Mammary epithelial cell (primary cell): ENCODE measurements at places on chromosomes 3 and 15. TPM values are rescaled to one million over a fixed set of nuclear protein-coding genes. Genes with fewer than 3 reads are reported as not detected.
A peak's percentile ranks its signal among the peaks of the same experiment; 100 is the strongest.

DNA sequence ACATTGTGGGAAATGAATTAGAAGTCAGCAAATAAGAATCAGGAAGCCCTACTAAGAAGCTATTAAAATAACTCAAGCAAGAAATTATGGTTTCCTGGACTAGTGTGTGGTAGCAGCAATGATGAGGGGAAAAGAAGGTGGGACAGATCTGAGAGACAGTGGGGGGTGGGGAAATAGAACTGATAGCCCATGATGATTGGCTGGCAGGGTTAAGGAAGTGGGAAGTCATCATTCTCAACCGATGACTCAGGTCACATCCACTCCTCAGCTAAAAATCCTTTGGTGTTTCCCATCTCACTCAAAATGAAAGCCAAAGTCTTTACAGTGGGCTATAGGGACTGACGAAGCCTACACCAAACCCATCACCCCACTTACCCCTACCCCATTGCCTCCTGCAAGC is 153.9 kb upstream of the ARHGEF26 start:
- DNase-seq, result no peak

- DNase-seq, result peak; percentile 17
These were observed 221.1 kb upstream of the TLE3 start for GRCh38 chr15:70318594-70319465.

DNA sequence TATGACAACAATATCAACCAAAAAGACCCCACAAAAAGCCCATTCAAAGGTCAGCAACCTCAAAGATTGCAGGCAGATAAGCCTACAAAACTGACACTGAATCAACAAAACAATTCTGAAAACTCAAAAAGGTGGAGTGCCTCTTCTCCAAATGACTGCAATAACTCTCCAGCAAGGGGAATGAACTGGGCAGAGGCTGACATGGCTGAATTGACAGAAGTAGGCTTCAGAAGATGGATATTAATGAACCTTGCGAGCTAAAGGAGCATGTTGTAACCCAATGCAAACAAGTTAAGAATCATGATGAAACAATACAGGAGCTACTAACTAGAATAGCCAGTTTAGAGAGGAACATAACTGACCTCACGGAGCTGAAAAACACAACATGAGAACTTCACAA is 20.4 kb upstream of the SLC25A38 start:
- DNase-seq, result no peak

DNA sequence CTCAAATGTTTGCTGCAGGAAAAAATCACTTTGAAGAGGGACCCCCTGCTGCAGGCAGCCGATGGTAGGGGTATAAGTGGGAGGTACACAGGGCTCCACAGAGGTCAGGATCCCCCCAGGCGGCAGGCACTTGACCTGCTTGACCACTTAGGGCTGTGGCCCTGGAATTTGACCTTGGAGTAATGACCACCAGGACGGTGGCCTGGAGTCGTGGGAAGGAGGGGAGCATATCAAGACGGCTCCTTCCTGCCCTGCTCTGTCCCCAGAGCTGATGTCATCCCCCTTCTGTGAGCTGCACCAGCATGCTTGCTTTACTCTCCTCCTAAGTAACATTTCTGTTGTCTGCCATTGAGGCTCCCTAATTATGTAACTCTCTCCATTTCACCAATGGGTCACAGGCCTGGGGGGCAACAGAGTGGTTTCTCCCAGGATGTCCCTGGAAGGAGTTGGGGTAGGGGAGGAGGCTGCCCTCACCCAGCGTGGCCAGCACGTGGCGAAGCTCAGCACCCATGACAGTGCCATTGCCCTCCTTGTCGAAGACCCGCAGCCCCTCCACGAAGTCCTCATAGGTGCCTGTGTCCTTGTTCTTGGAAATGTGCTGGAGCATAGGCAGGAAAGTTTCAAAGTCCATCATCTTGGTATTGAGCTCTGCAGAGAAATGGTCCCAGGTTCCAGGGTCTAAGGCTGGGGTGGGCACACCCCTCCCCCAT is 4.1 kb downstream of the MYL3 start:
- DNase-seq, result no peak

DNA sequence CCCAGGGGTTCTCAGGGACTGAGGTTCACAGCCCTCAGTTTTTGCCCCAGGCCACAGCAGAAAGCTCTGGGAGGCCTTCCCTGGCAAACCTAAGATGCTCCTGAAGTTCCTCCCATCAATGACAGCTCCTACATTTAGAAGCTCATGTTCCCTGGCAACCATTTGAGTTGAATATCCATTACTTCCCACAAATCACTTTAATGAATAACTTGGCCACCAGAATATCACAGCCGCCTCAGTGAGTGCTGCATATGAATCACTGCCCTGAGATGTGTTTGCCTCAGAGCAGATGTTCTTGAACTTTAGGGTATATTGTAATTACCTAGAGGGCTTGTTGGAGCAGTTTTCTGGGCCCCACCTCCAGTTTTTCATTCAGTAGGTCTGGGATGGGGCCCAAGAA is 27.4 kb downstream of the SLCO2A1 start:
- peak; percentile 31 for DNase-seq

GRCh38 chr3:179943117-179943880 is 93.4 kb downstream of the PEX5L start:
- no peak for DNase-seq

DNA sequence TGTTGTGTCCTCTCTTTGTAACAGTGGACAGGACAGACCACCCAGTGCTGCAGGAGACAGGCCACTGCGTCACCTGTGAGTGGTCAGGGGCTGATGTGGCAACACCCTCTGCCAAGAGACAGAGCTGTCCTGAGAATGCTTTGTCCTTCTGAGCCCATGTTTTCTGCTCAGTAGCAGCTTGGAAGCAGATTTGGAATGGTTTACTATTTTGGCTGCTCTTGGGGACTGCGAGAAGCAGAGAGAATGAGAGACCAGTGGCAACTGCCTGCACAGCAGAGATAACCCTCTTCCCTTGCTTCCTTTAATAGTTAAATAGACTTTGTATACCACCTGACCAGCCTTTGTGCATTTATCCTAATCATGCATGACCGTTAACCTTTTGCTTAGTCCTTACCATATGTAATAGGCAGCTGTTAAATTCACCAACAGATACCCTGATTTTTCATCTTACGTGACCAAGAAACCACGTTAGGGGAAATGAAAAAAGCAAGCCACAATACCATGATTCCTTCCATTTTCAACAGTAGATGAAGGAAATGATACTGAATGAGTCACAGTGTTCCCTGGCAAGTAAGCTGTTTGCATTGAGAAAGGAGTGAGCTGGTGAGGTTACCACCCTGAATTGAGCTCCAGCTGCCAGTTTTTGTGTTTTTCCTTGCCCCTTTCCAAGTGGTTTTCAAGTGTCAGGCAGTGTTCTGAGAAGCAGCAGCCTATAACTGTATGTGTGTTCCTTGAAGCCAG is 35.5 kb downstream of the B3GALNT1 start:
- DNase-seq, result peak; percentile 79

DNA sequence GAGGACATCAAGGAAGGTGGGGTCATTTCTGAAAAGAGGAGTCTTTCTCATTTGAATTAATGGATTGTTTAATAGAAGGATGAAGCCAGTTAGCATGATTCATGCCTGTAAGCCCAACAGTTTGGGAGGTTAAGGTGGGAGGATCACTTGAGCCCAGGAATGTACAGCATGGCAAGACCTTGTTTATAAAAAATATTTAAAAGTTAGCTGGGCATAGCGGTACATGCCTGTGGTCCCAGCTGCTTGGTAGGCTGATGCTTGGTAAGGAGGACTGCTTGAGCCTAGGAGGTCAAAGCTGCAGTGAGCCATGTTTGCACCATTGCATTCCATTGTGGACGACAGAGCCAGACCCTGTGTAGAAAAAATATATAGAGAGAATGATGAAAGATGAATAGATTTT is 165.5 kb downstream of the ALCAM start:
- DNase-seq, result no peak

DNA sequence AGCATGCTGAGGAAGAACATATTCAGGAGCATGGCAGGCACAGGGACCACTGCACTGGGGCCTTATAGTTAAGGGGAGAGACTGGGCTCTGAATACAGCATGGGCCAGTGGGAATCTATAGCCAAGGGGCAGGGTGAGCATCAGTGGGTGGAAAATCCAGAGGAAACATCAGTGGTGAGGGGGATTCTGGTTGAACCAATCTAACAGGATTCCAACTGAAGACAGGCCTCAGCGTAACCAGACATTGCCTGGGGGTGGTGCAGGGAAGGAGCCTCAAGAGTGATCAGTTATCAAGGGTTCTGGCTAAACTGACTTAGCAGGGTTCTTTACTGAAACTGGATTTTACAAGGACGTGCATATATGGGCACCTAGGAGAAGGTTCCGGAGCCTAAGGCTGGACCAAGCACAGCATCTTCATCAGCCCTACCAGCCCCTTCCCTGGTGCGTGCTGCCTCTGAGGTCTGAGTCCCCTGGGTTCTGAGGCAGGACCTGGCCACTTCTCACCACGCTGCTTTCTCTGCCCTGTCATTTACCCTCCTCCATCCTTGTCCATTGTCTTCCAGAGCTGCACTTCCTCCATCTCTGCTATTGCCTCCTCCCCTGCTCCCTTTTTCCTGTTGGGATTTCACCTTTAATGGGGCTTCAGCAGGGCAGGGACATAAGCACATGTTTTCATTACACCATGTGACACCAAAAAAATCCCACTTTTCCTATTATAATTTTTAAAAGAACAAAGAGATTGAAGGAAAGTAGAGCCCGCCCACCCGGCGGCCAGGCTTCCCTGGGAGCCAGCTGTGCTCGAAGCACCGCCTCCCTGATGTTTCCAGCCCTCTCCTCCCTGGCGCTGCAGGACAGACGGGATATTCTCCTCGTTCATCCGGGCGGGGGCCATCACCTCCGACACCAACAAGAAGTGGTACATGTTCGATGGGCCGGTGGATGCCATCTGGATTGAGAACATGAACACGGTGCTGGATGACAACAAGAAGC is 52.1 kb downstream of the DNAH1 start:
- no peak for DNase-seq

GRCh38 chr3:126945891-126946290 is 37.0 kb upstream of the PLXNA1 start:
- DNase-seq, result no peak

GRCh38 chr3:53242155-53242554 is 13.7 kb downstream of the TKT start:
- DNase-seq, result no peak

- no peak for DNase-seq
These were observed 47.7 kb downstream of the ZBTB20 start for GRCh38 chr3:115099134-115099985.

DNA sequence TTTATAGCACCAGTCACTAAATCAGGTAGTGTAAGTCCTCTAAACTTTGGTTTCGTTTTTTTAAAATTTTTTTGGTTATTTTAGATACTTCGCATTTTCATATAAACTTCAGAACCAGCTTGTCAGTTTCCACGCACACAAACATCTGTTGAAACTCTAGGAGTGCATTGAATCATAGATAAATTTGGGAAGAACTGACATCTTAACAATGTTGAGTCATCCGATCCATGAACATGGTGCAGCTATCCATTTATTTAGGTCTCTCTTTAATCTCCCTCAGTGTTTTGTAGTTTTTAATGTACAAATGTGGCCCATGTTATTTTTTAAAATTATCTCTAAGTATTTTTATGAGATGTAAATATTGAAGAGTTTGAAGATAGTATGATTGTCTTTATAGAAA is 17.7 kb downstream of the TICRR start:
- DNase-seq, result no peak

DNA sequence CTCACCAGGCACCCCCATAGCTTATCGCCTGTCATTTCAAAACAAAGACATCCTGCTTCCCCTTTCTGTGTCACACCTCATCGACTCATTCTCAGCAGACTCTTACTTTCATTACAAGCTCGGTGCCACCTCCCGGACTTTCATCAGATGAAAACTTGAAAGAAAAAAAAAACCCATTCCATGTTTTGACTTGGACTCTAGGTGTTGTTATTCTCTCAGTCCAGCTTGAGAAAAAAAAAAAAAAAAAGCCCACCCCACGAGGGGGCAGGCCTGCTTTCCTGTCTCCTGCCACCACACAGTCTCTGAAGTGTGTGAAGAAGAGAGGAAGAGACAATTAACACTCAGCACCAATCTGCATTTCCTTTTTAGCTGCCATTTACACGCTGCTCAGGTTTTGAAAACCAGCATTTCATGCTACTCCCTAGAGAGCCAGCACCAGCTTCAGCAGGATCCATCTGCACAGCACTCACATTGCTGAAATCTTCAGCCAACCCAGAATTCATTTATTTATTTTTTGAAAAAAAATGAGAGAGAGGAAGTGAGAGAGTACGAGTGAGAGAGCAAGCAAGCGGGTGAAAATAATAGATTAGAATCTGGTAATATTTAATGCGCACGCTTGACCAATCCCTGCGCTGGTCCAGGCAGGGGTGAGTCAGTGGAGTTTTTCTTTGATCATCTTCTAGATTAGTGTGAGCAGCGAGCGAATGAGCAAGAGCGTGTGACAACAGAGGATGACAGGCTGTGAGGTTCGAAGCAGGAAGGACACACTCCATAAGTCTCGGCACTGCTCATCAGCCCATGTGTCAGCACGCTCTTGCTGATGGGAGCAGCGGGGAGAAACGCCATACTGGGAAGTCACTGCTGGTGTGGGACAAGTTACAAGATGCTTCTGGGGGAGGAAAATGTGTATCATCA is 23.5 kb downstream of the ZNF80 start:
- DNase-seq, result no peak

DNA sequence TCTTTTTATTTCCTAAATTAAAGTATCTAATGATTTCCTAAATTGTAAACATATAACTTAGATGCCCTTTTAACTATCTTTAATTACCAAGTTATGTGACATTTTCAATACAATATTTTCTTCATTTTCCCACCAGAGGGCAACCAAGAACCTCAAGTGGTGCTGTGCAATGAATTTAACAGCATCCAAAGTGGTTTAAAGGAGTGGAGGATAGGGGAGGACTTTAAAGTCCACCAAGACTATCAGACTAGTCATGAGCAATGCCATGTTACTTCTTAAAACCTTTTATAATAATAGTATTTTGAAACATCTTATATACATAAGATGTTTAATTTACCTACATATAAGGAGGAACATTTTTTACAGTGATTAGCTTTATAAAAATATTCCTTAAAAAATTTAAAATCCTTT is 74.4 kb downstream of the DLG1 start:
- peak; percentile 37 for DNase-seq

GRCh38 chr15:37142371-37142770 is 42.0 kb upstream of the MEIS2 start:
- DNase-seq, result peak; percentile 28

- peak; percentile 85 for DNase-seq
These were observed 1.0 kb downstream of the HYAL2 start for GRCh38 chr3:50321336-50322114.

PLS1 gene
- 2.4 and 6.8 TPM in 2 replicates for total RNA-seq

FBXW12 gene
- total RNA-seq, result not detected in 2 replicates

GABRB3 gene
- 1.7 TPM for total RNA-seq

CLDND1 gene
- 76.9 and 112 TPM in 2 replicates for total RNA-seq

ACKR2 gene
- total RNA-seq, result 0.52 and 1.1 TPM in 2 replicates

CD96 gene
- not detected for total RNA-seq
